ENCODE measurements at places on chromosomes 12 and 14. TPM values are rescaled to one million over a fixed set of nuclear protein-coding genes. Genes with fewer than 3 reads are reported as not detected.

The VDR gene
- total RNA-seq: 4.8 TPM

GRCh38 chr12:104280717-104281458 is 22.7 kb upstream of the EID3 start:
- H3K4me3 ChIP-seq: no peak overlapping the region
- H3K27ac ChIP-seq: peak overlapping the region; percentile 47
- no peaks in the 10 kb centered on the region for H3K27me3 ChIP-seq
- H3K36me3 ChIP-seq: no peaks in the 10 kb centered on the region
- DNase-seq: peak; percentile 45
- peaks cover 27% of the 10 kb centered on the region for H3K4me1 ChIP-seq

GRCh38 chr12:26790645-26790994 is 42.4 kb downstream of the ITPR2 start:
- peaks cover 2% of the 10 kb centered on the region for H3K4me1 ChIP-seq
- H3K4me3 ChIP-seq: no peak overlapping the region
- DNase-seq: no peak
- no peaks in the 10 kb centered on the region for H3K27me3 ChIP-seq

The KRT85 gene
- not detected for total RNA-seq

GRCh38 chr12:29782285-29782870 is 1.4 kb downstream of the TMTC1 start:
- no peak overlapping the region for H3K27ac ChIP-seq
- H3K36me3 ChIP-seq: no peaks in the 10 kb centered on the region
- no peak for DNase-seq
- H3K4me1 ChIP-seq: no peaks in the 10 kb centered on the region
- H3K4me3 ChIP-seq: no peak overlapping the region

The SPX gene
- 0.11 TPM for total RNA-seq

- H3K27me3 ChIP-seq: no peaks in the 10 kb centered on the region
- no peak for DNase-seq
- peak overlapping the region; percentile 57 for H3K27ac ChIP-seq
- H3K36me3 ChIP-seq: no peaks in the 10 kb centered on the region
Measured at GRCh38 chr12:8913702-8914032, 642 bp upstream of the PHC1 start.

DNA sequence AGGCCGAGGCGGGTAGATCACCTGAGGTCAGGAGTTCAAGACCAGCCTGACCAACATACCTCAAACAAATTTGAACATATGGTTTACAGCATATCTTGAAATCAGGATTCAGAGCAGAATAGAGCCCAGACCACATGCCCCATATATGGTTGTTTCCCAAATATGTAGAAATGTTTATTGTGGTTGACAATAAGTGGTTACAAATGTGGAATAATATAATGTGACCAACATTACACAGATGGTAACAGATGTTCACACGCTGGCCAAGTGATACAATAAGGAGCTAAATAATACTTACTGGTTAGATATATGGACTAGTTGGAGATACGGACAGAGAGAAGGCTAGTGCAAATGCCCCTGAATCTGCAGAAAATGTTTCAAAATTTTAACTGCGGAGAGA is 85.3 kb downstream of the MAPKAPK5 start:
- H3K27me3 ChIP-seq: no peaks in the 10 kb centered on the region
- no peak overlapping the region for H3K4me3 ChIP-seq
- H3K27ac ChIP-seq: no peak overlapping the region
- no peaks in the 10 kb centered on the region for H3K36me3 ChIP-seq

DNA sequence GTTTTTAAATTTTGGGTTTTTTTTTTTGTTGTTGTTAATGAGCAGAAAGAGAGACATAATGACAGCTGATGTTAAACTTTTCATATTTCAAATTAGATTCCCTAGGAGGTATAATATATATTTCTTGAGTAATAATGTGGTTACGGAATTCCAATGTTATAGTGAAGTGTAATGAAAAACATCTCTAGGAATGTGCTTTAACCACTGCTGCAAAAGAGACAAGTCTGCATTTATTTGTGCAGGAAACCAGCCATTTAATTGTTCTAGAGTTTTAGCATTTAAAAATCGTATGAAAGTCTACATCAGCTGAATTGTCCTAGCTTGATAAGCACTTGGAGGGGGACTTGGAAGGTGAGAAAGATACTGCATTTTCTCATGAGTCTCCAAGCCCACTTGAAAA is 14.3 kb downstream of the SERPINA10 start:
- no peak overlapping the region for H3K27ac ChIP-seq
- H3K27me3 ChIP-seq: no peaks in the 10 kb centered on the region
- no peak for DNase-seq
- H3K4me1 ChIP-seq: no peaks in the 10 kb centered on the region
- H3K36me3 ChIP-seq: no peaks in the 10 kb centered on the region

Data from K562 (cell line).